Mesendoderm (in vitro differentiated cells): ENCODE measurements at places on chromosomes 4 and X.

GRCh38 chrX:155086202-155086840 lies 15.0 kb downstream of the BRCC3 start:
- peak; percentile 64 for DNase-seq

- DNase-seq = peak; percentile 64
Measured at GRCh38 chr4:54229631-54230483, 764 bp downstream of the PDGFRA start.

- no peak for DNase-seq
Measured at GRCh38 chrX:11205796-11206195, 87.4 kb upstream of the AMELX start.

DNA sequence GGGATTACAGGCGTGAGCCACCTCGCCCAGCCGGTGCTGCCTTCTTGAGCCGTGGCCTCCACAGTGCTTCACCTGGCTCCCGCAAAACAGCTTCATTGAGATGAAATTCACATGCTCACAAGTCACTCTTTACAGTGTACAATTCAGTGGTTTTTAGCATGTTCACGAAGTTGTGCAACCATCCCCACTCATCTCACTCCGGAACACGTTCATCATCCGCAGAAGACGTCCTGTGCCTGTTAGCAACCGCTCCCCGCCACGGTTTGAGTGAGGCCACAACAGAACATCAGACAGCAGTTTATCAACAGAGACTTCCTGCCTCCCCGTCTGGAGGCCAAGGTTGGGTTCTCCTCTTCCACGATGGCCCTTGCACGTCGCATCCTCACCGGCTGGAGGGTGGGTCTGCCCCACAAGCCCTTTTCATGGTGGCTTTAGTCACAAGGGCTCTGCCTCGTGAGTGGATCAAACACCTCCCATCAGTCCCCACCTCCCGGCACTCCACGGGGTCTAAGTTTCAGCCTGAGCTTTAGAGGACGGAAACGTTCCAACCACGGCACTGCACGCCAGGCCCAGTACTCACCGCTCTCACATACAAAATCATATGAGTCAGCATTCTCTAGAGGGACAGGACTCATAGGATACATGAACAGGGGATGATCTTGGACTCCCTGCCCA lies 29.6 kb upstream of the SPON2 start:
- DNase-seq = no peak
